ENCODE measurements at places on chromosomes 12 and 14.

- DNase-seq = no peak
Measured at GRCh38 chr12:69022674-69023073, 89.7 kb upstream of the CPM start.

DNA sequence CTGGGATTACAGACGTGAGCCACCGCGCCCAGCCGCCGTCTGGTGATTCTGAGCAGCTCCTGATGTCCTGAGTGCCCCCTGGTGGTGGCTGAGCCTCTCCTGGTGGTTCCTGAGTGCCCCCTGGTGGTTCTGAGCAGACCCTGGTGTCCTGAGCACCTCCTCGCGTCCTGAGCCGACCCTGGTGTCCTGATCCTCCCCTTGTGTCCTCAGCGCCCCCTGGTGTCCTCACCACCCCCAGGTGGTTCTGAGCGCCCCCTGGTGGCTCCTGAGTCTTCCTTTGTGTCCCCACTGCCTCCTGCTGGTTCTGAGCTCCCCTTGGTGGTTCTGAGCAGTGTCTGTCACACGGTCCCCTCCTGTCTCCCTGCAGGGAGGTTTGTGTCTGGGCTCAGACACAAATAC lies 1304.9 kb downstream of the TMEM121 start:
- no peak for DNase-seq

- no peak for DNase-seq
Measured at GRCh38 chr12:126608607-126609175, 1543.5 kb downstream of the AACS start.

- DNase-seq = no peak
Measured at GRCh38 chr12:2268471-2269286, 215.9 kb downstream of the CACNA1C start.

GRCh38 chr14:86510491-86510890 lies 980.5 kb downstream of the FLRT2 start:
- peak; percentile 29 for DNase-seq

DNA sequence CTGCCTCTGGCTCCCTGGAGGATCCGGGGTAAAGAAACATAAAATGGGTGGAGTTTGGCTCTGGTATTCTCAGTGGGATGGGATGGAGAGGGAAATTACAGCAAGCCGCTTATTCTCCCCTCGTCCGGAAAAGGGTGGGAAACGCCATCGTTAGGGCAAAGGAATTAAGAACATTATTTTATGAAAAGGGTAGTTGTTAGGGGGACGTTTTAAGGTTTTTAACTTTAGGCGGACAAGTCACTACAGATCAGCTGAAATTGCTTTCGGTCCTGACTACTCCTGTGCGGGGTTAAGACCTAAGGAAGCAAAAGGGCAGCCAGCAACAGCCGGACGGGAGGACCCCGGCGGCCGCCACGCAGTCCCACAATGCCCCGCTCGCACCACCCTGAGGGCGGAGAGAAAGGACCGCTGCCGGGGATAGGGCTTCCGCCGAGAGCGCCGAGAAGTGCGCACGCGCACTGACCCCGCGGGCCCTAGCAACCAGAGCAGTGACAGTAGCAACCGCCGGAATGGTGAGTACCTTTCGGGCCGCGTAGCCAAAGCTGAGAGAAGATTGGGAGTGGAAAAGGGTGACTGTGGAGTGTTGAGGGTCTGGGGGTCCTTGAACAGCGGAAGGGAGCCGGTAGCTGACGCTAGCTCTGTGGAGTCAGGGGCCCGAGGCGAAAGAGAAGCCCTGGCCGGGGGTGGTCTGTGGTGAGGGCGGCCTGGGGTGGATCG lies at the start of gene DNAL1:
TSS of gene DNAL1 (plus strand) at position 456 of the 717 bp plus-strand sequence. CDS start at position 510, 54 bp downstream.
- DNase-seq = peak; percentile 71

DNA sequence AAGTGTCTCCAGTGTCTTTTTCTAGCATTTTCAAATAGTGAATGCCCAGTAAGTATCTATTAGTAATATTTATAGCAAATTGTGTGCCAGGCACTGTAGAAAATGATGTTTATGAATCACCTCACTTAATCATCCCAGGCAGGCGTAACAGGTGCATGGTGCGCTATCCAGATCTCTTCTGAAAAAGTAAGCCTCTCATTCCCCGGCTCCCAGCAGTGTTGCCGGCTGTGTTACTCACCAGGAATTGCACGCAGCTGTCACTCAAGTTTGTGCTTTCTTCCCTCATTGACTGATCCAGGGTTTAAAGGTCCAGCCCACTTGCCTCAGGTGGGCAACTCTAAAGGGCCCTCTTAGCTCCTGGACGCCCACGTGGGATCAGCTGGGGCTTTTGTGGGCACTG lies 173.8 kb upstream of the RASSF8 start:
- DNase-seq = no peak
